ENCODE measurements at places on chromosomes 5 and 9.

DNA sequence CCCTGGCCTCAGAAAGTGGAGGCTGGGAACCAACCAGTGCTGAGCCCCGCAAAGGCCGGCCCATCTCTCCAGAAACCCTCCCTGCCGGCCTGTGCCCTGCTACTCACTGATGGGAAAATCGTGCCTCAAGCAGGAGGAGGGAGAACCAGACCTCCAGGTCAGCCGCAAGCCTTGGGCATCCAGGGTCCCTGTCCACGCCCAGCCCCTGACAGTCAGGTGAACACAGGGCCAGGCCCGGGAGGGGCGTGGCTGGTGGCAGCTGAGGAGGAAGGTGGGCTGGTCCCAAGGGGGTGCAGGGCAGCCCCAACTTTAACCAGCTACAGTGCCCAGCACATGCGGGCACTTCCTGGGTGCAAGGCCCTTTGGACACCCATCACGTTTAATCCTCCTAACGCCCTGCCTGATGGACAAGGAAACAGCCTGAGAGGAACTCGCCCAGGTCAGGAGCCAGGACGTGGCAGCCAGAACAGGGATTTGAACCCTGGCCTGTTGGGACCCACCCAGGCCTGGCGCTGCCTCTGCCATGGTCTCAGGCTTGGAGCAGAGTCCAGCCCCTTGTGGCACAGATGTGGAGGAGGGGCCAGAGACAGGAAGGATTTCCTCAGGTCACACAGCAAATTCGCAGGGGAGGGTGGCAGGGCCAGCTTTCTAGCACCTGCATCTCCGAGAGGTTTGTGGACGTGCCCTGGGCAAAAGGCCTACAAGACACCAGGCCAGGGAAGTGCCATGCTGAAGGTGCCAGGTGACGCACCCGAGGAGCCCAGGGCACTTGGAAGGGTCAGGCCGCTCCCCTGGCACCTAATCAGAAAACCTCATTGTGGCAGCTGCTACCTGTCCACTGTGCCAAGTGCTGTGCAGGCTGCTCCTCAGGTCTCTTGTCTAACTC, 4.5 kb downstream of the RALGDS start:
- no peak for DNase-seq

DNA sequence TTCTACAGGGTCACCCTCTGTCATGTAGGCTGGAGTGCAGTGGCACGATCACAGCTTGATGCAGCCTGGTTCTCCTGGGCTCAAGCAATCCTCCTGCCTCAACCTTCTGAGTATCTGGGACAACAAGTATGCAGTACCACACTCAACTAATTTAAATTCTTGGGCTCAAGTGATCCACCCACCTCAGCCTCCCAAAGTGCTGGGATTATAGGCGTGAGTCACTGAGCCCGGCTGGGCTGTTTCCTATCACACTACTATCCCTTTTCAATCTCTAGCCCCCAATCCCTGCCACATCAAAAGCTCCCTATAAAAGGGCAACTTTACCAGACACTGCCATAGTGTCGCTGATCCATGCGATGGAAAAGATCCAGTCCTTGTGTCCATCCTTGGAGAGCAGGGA, 20.4 kb downstream of the DCAF12 start:
- no peak for DNase-seq

GRCh38 chr9:107034831-107035230, 171.9 kb downstream of the ZNF462 start:
- no peak for DNase-seq

DNA sequence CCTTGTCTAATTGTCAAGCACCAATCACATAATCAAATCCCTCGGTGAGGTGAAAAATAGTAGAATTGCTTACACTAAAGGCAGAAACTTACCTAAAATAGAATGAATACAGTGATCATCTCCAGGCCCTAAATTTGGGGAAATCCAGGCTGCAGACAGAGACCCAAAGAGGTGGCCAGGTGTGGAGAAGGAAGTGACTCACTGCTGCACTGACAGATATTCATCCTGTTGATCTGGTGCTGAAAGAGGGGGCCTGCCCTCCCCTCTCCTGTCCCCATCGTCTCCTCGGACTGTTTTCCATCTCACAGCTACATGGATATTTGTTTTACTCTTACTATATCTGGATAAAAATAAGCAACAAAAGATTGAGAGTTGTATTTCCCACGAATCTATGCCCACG, 15.9 kb downstream of the OR2Y1 start:
- no peak for DNase-seq

DNA sequence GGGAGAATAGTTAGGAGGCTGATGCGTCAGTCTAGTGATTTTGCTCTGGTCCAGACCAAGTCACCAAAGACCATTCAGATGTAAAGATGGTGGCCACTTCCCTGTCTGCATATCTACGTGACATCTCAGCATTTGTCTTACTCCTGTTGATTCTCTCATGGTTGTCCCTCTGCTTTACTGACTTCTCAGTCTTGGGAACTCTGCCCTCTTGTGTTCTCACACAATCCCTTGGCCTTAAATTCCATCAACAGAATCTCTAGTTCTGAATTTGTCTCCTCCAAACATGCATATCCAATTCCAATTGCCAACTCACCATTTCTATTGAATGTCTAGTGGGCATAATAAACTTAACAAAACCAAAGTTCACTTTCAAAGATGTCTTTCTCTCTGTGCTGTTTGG, 147.8 kb downstream of the SLC24A2 start:
- no peak for DNase-seq

- DNase-seq = no peak
Observed at GRCh38 chr9:107227774-107228173, 55.3 kb upstream of the RAD23B start.

DNA sequence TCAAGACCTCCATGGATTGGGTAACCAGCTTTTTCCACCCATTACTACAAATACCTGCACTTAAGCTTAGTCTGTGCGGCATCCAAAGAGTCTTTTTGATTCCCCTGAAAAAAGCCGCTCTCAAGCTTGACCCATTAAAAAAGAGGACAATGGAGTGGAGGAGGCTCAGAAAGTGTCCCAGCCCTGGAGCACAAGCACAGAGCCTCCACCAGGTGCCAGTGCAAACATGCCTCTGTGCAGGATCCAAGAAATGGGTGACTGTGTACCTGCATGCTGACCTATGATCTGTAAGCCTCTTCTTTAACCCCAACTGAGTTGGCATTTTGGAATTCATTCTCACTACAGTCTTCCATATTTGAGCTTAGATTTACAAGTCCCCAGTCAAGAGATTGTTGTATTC, 168.3 kb upstream of the TLE4 start:
- DNase-seq = no peak

All from GM12864 (cell line).